ENCODE measurements at places on chromosomes 1 and 21.
A peak's percentile ranks its signal among the peaks of the same experiment; 100 is the strongest.

DNA sequence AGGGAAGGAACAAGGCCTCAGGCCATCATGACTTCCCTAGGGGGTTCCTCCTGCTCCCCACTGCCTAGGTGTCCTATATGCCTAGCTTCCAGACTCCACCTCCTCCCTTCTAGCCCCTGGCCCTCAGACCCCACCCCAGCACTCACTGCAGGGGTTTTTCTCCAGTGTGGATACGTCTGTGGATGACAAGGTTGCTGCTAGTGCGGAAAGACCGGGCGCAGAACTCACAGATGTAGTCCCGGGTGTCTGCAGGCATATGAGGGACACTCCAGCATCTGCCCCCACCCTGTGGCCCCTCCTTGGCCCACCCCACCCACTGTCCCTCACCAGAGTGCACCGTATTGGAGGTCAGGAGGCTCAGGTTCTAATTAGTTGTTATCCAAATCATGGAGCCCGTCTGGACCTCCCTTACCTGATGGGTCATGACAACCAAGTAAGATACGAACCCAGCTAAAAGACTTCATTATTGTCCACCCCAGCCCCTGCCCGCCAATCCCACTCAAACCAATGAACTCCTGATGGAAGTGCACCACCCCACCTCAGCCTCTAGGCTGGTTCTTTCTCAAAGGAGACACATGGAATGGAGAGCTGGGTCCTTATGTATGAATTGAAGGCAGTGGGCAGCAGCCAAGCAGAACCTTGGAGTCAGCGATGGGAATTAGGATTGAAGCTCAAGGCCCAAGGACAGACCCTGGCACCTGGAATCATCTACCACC is 8.2 kb downstream of the ZNF692 start:
- no peak for DNase-seq

DNA sequence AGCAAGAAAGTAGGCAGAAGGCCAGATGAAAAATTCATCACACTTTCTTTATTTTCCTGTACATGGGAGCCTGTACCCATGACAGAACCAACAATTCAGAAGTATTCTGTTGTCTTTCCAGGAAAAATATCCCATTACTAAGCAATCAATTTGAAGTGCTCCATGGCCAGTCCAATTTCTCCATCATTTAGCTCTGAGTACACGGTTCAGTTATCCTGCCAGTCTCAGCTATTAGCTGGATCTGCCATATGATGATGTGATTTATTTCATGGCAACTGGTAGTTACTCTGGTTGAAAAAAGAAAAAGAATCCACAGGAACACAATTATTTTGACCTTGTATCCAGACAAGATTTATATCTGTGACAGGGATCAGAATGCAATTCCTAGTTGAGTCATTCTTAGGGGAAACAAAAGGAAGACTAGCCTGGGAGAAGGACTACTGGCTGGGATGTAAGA is 70.6 kb upstream of the GORAB start:
- DNase-seq: no peak

DNA sequence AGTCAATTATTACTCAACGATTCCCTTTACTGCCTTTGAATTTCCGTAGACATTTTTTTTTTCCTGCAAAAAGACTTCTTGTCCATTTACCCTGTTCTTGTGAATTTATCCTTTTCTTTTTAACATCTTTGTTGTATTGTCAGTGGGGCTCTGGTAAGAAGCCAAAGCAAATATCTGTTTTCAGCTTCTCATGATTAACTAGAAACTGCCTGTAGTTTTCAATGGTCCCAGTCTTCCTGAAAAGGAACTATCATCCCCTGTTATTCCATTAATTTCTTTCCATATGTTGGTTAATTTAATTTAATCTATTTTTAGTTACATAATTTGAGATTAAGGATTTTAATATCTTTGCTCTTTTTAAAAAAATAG is 28.0 kb downstream of the SH3BGR start:
- DNase-seq: no peak

GRCh38 chr1:163999131-163999530 is 559.9 kb upstream of the PBX1 start:
- no peak for DNase-seq

- no peak for DNase-seq
Measured at GRCh38 chr1:25519624-25520023, 23.8 kb upstream of the LDLRAP1 start.

DNA sequence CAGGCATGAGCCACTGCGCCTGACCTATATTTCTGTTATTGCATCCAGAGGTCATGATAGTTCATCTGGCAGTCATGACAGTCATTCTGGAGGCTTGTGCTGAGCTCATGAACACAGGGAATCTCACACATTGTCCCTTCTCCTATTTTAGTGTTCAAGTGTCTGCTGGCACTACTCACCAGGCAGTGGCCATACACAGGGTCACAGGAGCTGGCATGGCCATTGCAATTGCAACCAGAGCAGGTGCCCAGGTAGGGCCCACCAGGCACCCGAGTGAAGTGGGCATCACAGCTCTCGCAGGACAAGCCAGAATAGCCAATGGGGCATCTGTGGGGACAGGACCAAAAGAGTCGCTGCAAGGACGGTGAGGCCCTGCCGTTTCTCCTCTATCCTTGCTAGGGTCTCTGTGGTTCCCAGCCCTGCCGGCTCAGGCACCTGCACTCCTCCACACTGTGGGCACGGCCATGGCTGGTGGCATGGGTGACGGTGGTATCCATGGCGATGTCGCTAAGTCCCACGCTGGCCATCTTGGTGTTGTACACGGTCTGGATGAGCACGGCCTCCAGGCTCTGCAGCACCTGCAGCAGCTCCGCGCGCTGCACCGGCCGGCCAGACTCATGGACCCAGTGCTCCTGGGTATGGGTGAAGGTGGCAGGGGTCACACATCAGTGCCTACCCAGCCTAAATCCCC is 57.0 kb downstream of the HSPG2 start:
- DNase-seq: no peak

- no peak for DNase-seq
Measured at GRCh38 chr1:88141499-88142074, 542.5 kb upstream of the PKN2 start.

- DNase-seq: peak; percentile 14
Measured at GRCh38 chr21:37071561-37072273, 1.2 kb downstream of the PIGP start.

DNA sequence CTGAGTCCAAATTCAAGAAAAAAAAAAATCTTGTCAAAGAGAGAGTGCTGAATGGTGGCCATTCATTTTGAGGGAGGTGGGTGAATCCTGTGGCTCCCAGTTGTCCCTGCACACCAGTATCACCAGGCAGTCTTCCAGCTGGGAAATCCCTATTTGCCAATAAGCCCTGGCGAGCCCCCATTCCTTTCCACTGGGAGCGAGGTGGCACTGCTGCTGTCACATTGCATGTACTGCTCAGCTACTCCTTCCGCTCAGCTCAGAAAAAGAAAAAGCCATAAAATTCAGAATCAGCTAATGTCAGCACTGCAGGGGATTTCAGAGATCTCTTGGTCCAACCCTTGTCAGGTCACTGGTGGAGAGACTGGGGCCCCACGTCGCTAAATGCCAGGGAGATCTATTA is 298.5 kb downstream of the OMA1 start:
- DNase-seq: no peak

GRCh38 chr1:90045853-90046563 is 51.1 kb downstream of the ZNF326 start:
- DNase-seq: no peak

DNA sequence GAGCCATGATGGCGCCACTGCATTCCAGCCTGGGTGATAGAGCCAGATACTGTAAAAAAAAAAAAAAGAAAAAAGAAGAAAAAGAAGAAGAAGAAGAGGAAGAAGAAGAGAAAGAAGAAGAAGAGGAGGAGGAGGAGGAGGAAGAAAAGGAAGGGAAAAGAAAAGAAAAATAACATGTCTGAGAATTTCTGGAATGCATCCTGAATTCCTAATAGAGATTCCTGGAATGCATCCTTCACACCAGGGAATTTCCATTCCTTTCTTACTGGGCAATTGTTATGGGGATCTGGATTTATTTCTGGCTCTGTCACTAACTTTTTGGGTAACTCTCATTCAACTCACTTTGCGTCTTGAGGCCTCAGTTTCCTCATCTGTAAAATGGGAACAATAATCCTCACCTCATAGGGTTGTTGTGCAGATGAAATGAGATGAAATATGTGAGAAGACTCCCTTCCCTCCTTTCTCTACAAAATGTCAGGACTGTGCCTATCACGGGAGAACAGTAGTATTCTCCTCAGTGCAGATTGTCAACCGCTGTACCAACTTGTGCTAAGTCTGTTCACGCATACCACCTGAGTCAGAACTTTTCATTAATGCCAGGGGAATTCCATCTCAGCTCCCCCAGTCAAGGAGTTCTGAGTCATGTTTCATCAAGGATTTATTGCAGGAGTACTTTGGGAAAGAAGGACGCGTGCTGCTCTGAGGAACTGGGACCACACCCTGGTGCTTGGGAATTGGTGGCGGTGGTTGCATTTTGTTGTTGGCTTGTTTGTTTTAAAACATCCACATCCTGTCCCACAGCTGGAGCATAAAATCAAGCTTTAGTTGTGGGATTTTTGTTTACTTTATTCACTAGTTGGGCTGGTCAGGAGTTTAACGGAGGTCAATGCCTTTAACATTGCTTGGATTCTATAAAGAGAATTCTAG is 42.4 kb upstream of the ROR1 start:
- no peak for DNase-seq

GRCh38 chr1:27687906-27688305 is 15.9 kb upstream of the IFI6 start:
- DNase-seq: no peak

- DNase-seq: no peak
Measured at GRCh38 chr1:26856181-26856580, 6.8 kb upstream of the SFN start.

DNA sequence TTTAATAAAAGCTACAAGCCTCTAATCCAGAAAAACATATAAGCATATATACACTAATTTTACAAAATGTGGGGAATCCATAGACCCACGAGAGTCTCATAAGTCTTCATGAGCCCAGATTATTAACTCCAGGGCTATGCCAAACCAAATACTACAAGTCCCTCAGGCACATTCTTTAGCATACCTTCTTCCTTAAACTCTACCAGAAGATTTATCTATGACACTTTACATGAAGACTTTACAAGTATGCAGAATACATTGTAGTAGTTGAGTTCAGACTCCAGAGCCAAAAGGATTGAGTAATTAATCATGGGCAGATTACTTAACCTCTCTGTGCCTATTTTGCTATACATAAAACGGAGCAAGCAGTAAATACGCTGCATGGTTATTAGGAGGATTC is 793.7 kb upstream of the ADGRL2 start:
- no peak for DNase-seq

GRCh38 chr1:29121516-29121935 is 2.2 kb downstream of the TMEM200B start:
- no peak for DNase-seq

GRCh38 chr1:185929776-185930175 is 195.6 kb downstream of the HMCN1 start:
- no peak for DNase-seq

DNA sequence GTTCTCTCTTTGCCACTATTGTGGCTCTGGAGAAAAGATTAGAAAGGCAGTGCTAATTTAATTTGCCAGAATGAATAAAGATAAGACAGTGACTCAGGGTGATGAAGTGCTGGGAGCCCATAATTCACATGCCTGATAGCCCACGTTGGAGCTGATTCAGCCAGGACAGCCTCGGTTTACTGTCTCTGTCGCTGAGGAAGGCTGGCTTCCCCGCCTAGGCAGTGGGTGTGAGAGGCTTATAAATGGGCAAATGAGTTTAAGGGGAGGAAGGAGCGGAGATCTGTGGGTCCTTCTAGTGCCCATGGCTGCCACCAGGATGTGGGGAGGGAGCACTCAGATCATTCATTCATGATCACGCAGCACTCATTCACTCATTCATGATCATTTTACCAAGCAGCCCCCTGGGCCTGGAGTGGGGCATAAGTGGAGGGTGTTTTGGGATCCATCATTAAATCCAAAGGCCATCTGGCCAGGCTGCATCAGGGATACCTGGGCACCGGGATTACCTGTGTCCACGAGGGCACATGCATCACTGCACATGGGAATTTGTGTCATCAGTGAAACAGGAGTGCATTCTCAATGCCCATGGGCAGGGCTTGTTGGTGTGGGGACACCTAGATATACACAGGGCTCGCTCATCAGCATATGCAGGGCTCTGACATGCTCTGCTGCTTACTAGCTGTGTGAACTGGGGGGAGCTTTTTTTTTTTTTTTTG is 315.4 kb downstream of the MATN1 start:
- no peak for DNase-seq

DNA sequence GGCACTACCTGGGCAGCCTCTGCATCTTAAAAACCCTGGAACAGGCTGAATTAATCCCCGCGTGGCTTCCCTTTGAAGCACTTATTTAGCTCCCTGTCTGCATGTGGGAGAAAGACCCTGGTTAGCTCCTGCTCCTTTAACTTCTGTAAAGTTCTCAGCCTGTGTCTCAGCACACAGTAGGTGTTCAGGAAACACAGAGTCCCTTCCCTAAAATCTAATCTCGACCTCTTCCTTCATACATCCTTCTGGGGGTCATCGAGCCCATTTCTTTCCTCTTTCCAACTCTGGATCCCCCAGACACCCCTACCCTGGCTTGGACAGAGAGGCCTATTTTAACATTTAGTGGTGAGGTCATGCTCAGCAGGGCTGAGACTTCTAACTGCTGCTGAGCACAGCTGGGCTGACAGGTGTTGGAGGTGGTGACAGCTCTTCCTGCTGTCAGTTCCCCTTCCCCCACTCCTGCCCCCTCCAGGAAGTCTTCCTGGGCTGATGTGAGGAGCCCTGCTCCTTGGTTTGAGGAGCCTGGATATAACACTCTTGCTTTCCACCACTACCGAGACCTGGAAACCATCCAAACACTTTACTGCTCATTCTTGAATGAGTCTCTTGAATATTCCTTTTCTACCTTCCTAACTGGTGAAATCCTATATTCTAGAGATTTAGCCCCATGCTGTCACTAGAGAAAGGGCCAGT is 5.3 kb downstream of the E2F2 start:
- DNase-seq: no peak

- no peak for DNase-seq
Measured at GRCh38 chr1:244496186-244496585, 35.1 kb downstream of the CATSPERE start.

GRCh38 chr21:46184625-46185555 is 631 bp upstream of the SPATC1L start:
- peak; percentile 75 for DNase-seq

- peak; percentile 10 for DNase-seq
Measured at GRCh38 chr1:53878492-53879105, 11.0 kb downstream of the YIPF1 start.

GRCh38 chr1:183609313-183609712 is 19.1 kb upstream of the NCF2 start:
- no peak for DNase-seq

- DNase-seq: no peak
Measured at GRCh38 chr1:48773133-48773532, 3.6 kb downstream of the BEND5 start.
